ENCODE measurements at places on chromosomes 3 and 15. TPM values are rescaled to one million over a fixed set of nuclear protein-coding genes. Genes with fewer than 3 reads are reported as not detected.

DNA sequence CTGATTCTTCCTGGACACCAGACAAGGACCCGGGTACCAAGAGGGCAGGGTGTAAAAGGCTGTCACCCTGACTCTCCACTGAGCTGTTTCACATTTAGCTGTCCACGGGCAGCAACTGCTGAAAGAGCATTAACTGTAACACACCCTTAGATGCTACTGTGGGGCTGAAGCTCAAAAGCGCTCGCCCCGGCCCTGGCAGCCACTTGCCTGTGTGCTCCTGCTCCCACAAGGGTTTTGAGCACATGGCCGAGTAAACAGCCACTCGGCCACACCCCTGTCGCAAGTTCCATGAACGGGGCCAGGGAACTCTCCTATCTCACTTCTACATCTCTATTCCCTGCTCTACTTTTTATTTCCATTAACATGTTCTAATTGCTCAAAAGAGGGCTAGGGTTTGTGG lies 421.7 kb downstream of the TUSC7 start:
- no peak for DNase-seq

DNA sequence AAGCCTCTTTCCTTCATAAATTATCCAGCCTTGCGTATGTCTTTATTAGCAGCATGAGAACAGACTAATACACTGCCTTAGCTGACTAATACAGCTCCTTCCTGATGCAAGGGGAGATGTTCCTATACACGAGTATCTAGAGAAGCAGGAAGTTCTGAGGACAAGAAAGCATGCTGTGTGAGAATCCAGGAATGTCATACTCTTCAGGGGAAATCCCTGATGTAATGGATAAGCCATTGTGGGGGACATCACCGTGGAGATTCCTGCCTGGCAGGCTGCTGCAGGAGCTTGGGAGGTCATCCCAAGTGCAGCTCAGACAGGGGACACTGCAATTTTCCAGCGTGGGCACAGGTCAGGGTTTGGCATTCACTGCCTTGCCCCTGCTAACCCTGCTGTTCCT lies 476.9 kb downstream of the NR2F2 start:
- no peak for DNase-seq

DNA sequence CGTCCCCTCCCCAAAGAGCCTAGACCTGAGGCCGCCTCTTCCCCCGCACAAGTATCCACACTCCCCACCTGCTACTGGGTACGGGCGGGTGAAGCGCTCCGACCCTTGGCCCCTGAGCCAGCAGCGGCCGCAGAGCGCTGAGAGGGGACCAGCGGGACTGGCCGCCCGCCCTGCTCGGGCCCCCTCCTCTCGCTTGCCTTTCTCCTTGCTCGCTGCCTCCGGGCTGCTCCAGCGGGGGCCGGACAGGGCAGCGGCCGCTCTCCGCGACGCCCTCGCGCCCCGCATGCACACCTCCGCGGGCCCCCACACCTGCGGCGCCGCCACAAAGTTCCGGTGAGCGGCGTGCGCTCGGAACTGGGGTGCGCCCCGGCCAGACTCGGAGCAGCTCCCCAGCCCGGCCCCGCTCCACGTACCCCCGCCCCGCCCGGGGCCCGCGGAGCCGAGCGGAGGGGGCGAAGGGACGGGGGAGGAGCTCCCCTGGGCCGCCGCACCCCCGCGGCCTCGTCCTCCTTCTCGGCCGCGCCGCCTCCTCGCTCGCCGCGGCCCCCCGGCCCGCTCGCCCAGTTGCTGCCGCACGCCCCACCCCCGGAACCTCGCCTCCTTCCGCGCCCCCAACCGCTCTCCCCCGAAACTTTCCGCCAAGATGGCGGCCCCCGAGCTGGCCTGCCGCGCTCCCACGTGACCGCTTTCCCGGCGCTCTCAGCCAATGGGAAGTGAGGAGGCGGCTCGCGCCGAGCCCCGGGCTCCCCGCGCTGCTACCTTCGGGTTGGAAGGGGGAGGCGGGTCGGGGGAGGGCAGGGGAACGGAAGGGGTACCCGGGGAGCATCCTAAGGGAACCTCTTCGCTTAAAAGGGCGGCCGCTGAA lies 704 bp downstream of the DLG1 start:
- peak; percentile 94 for DNase-seq

DNA sequence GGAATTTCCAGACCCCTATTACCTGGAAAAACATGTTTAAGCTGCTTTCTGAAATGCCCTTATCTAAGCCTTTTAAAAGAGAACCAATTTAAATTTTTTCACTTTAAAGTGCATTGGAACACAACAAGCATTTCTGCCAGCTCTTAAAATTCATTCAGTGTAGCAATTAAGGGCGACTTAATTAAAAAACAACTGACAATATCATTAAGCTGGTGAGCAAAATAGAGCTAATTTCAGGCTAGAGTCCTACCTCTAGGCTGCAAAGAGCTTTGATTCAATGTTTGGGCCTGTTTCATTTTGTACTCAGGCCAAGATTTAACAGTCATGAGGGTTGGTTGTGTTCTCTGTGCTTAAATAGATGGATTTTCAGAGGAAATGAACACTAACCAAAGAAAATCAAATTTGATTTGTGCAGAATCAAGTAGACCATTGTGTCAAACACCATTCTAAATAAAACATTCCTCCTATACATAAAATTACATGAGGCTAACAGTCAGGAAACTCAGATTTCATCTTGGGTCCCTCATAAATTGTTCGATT lies 114.6 kb downstream of the TMEM108 start:
- DNase-seq = no peak

- no peak for DNase-seq
Measured at GRCh38 chr3:120801484-120801883, 58.9 kb downstream of the GTF2E1 start.

DNA sequence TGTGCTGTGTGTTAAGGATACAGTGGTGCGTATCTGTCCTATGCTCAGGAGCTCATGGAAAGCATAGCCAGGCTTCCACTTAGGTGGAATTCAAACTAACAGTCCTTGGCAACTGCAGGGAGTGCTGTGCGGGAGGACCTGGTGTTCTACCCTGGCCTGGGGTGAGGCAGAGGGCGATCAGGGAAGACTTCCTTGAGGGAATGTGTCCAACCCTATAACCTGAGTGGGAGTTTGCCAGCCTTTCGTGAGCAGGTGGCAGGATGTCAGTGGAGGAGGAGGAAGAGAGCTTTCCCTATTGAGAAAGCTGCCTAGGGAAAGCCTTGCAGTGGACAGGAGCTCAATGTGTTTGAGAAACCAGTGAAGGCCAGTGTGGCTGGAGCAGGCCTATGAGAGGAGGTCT lies 271.1 kb upstream of the C2CD4B start:
- no peak for DNase-seq

- no peak for DNase-seq
Measured at GRCh38 chr15:80846031-80846815, 67.1 kb downstream of the CEMIP start.

DNA sequence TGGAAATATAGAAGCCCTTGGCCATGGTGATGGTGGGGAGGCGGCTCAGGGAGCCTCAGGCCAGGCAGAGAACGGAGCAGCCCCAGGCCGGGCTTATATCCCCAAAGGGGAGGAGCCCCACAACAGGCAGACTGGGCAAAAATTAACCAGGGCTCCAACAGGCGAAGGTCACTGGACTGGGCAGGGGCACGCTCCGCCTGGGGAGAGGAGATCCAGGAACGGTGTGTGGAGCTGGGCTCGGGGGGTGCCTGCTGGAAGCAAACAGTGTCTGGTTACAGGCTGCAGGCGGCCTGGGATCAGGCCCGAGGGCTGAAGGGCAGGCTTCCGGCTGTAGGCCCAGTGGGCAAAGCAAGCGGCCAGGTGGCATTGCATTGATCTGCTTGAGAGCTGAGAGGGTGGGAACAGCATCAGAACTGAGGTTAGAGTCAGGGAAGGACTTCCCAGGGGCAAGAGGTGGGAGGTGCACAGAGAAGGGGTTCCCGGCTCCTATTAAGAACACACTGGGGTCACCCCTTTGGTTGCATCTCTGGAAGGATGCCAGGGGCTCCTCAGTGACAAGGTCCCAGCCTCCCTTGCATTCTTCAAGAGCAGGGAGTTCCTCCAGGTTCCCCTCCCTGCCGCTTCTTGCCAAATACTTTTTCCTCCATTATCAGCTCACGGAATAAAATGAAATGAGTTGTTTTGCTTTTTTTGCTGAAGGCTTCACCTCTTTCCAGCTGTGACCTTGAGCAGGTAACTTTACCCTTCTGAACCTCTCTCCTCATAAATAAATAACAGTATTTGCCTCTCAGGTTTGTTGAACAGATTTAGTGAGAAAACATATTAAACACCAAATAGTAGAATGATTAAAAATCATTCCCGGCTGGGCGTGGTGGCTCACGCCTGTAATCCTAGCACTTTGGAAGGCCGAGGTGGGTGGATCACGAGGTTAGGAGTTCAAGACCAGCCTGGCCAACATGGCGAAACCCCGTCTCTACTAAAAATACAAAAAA lies 7.8 kb downstream of the ANPEP start:
- peak; percentile 53 for DNase-seq

DNA sequence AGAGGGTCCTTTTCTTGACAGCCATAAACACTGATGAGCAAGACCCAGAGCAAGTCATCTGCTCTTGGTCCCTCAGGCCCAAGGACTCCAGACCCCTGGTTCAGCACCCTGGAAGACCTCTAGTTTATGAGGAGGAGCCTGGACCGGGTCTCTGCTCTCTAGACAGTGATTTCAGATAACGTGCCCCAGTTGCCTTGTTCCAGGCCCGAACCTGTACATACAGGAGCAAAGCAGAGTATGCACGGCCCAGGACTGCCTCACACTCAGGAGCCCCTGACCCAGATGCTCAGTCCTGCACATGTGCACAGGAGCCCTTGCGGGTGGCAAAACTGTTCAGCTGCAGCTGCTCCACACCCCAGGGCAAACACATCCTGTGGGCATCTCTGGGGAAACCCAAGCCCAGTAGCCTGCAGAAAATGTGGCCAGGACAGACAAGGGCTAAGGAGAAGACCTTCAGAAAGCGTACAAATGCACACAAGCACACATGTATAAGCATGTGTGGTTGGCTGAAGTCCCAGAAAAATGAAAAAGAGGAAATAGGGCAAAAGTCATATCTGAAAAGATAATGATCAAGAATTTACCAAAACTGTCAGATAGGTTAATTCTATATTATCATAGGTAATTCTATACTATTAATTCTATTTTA lies 59.9 kb upstream of the CORO2B start:
- DNase-seq = no peak

GRCh38 chr3:52521881-52522650 lies 11.6 kb downstream of the NT5DC2 start:
- DNase-seq = peak; percentile 65

DNA sequence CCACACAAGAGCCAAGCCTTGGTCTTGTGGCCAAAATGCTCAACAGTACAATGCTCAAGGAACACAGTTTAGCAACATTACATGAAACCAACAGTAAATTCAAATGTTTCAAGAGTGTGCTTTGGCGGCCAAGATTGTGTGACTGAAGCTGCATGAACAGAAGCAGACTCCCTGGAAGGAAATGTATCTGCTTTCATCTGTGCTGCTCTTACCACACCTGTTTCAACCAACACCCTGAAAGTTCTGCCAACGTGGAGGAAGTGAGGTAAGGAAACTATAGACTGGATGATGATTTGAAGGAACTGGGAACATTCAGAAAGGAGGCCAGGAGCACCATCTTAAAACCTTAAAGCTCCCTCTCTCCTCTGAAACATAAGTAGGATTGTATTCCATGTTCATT lies 55.7 kb downstream of the MB21D2 start:
- DNase-seq = no peak

GRCh38 chr15:86055688-86056087 lies 24.0 kb upstream of the AGBL1 start:
- DNase-seq = no peak

DNA sequence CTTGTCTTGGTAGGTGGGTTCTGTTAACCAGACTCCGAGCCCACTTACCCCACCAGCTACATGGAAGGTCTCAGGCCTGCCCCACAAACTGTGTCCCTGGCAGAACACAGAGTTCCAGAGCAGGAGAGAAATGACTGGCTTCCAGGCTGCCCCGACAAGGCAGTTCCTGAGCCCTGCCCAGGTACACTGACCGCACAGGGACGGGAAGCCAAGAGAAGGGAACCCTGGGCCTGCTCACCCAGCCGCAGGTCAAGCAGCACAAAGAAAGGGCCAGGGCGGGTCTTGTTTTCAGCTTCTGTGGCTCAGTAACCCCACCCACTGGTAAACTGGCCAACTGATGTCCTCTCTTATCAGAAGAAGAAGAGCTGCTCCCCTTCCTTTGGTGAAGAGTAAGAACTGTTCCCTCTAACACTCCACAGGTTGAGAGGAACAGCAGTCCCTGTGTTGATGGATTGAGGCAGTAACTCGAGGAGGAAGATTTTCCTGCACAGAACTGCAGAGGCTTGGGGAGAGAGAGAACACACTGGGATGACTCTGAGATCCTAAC lies 68.4 kb downstream of the CRTC3 start:
- peak; percentile 19 for DNase-seq

DNA sequence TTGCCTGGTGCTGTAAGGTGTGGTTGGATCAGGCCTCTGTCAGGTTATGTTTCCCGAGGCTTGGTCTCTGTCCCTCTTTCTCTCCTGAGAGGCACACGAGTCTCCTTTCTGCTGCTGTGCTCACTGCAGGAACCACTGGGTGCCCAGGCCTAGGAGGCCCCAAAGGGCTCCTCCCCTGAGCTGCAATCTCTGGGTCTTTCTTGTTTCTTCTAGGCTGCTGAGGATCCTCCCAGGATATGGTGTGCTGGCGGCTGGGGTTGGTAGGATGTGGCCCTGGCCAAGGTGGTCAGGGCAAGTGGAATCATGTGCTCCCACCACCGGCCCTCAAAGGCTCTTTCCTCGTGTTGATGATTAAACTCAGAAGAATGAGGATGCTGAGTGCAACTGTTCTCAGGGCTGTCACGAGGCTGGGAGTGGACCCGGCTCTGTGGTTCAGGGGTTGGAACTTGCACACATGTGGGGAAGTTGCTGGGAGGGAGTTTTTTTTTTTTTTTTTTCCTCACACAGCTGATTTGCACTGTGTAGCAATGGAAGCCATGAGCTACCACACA lies 43.6 kb upstream of the CTSH start:
- peak; percentile 89 for DNase-seq

GRCh38 chr3:52398670-52399081 lies 46.2 kb downstream of the SEMA3G start:
- DNase-seq = no peak

GRCh38 chr3:23442598-23443383 lies 239.7 kb downstream of the UBE2E2 start:
- no peak for DNase-seq

GRCh38 chr3:186318135-186318534 lies 43.9 kb downstream of the DGKG start:
- no peak for DNase-seq

GRCh38 chr15:50996641-50997040 lies 88.2 kb downstream of the AP4E1 start:
- DNase-seq = no peak

- DNase-seq = peak; percentile 34
Measured at GRCh38 chr15:26126819-26127387, 263.8 kb upstream of the ATP10A start.

- DNase-seq = no peak
Measured at GRCh38 chr3:131025539-131025938, 1.1 kb downstream of the ASTE1 start.

- DNase-seq = no peak
Measured at GRCh38 chr3:117184574-117184973, 475.0 kb downstream of the TUSC7 start.

- no peak for DNase-seq
Measured at GRCh38 chr3:150106740-150107428, 136.2 kb upstream of the PFN2 start.

EBLN2 gene
- polyA plus RNA-seq = 0.24 TPM

GOLGA8G gene
- not detected for polyA plus RNA-seq

ACVR2B gene
- 1.2 TPM for polyA plus RNA-seq

NDN gene
- 29.5 TPM for polyA plus RNA-seq

GABRB3 gene
- 4.7 TPM for polyA plus RNA-seq

JMJD7 gene
- 17.6 TPM for polyA plus RNA-seq

EIF1B gene
- 97.8 TPM for polyA plus RNA-seq

TRIM71 gene
- polyA plus RNA-seq = 0.92 TPM

RTP1 gene
- polyA plus RNA-seq = not detected

PLA2G4D gene
- polyA plus RNA-seq = not detected

SH3GL3 gene
- polyA plus RNA-seq = not detected
